NCI-H774 (cell line): ENCODE measurements at places on chromosomes 2 and 18.
A peak's percentile ranks its signal among the peaks of the same experiment; 100 is the strongest.

DNA sequence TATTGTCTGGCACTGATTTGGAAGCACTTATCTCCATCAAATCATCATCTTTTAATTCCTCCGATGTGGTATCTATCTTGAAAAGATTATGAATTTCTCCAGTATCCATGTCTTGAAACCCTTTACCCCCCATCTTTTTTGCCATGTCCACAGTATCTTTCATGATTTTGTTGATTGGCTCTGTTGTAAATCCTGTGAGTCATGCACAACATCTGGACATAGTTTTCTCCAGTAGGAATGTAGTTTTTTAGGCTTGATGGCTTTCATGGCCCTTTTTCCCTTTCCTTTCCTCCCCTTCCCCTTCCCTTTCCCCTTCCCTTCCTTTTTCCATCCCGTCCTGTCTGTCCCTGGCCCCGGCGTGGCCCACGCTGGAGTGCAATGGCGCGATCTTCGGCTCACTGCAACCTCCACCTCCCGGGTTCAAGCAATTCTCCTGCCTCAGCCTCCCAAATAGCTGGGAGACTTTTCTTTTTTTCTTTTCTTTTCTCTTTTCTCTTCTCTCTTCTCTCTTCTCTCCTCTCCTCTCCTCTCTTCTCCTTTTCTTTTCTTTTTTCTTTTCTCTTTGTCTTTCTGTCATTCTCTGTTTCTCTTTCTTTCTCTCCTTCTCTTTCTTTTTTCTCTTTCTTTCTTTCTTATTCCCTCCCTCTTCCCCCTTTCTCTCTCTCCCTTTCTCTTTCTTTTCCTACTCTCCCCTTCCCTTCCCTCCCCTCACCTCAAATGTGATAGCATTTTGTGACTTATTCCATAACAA, 18.4 kb upstream of the ZNF638 start:
- DNase-seq: no peak

DNA sequence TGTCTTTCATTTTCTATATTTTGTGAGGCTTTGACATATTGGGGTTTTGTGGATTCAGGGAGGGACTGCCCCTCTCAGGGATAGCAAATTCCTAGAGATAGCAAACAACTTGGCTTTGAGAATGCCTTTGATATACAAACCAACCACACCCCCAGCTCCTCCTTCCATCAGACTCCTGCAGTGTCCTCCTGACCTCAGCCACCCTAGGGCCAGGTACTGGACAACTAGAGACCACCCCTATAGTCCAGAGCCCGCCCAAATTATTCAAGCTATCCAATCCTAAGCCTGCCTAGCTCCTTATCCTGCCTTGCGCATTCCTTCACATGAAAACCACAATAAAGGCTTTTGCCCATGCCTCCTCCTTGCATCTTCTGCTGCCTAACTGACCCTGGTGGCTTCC, 22.9 kb upstream of the STAM2 start:
- no peak for DNase-seq

- no peak for DNase-seq
Measured at GRCh38 chr2:28687640-28688385, 63.8 kb upstream of the PPP1CB start.

- peak; percentile 62 for DNase-seq
Measured at GRCh38 chr2:237150831-237151375, 65.2 kb downstream of the COPS8 start.

GRCh38 chr2:169761970-169762292, 28.3 kb downstream of the KLHL23 start:
- no peak for DNase-seq

DNA sequence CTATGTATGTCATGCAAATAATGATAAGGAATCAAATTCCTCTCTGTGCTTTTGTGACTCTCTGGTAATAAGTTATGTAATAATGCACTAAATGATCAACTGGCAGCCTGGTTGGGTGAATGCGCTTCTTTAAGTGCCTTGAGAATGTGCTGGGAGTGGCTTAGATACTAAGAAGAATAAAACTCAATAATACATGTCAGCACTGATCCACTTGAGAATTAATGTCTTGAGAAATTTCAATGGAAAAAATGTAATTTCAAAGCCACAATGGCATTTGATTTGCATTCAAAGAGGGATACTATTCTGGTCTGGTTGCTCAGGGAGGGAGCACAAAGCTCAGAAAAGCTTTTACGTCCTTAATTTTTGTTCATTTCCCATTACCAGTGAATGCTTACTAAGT, 137.7 kb upstream of the MMADHC start:
- no peak for DNase-seq

GRCh38 chr2:15074751-15075700, 442.5 kb downstream of the LRATD1 start:
- no peak for DNase-seq

- DNase-seq: no peak
Measured at GRCh38 chr18:56637176-56637575, 1.2 kb downstream of the TXNL1 start.

DNA sequence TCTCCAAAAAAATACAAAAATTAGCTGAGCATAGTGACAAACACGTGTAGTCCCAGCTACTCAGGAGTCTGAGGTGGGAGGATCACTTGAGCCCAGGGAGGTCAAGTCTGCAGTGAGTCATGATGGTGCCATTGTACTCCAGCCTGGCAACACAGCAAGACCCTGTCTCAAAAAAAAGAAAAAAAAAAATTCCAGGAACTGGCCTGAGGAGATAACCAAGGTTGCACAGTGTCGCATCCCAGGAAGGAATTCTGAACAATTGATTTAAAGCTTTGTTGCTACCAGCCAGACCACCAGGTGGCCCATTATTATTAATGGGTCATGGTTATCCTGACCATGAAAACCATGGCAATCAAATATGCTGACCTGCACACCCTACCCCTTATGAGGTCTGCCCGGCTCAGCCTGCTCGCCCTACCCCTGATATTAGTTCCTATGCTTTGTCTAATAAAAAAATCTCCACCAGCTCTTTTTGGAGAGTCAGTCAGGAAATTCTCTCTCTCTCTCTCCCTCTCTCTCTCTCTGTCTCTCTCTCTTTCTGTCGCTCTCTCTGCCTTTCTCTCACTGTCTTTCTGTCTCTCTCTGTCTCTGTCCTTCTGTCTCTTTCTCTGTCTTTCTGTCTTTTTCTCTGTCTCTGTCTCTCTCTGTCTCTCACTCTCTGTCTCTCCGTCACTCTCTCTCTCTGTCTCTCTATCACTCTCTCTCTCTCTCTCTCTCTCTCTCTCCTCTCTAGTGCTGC, 73.7 kb downstream of the NCAPH start:
- no peak for DNase-seq

DNA sequence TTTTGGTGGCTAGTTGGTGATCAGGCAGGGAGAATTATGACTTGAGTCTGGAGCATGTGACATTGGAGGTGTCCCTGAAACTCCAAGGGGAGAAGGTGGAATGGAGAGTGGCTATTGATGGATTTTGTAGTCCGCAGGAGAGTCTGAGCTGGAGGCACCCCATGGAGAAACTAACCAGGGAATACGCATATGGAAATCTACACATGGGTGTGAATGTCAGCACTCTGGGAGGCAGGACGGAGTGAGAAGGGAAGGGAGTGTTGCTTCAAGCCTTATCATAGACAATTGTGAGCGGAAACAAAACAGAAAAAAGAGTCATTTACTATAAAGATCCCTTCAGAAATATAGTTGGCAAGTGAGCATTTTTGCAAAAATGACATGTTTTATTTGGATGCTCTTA, 667 bp upstream of the SCYGR4 start:
- DNase-seq: no peak

DNA sequence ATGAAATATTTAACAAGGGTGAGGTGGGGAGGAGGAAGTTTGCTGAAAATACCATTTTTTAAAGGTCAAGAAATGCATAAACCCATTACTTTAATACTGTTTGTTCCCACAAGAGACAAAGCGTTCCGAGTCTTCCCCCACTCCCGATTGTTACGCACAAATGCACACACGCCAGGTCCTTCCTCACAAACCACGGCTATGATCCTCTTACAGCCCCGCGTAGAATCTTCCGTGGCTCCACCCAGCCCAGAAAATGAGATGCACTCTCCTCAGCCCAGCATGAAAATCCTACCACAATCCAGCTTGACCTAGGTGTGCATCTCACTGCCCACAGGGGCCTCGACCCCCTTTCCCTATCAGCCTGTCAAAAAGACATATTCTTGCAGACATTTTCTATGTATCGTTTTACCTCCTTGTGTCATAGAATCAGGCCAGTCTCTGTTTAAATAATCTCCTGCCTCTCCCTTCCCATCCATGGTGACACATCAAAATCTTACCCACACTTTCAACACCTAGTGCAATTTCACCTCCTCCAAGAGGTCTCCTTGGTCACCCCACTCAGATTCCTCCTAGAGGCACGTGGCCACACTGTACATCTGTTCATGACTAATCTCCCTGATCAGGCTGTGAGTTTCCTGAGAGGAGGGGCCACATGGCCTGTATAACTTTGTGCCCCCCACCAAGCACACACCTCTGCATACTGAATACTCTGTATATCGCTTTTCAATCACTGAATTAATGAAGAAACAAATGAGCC, 491.0 kb upstream of the KLHL29 start:
- no peak for DNase-seq

- no peak for DNase-seq
Measured at GRCh38 chr2:85635636-85636035, 19.6 kb downstream of the USP39 start.

- DNase-seq: no peak
Measured at GRCh38 chr18:6624661-6625311, 104.7 kb upstream of the ARHGAP28 start.
